Ovary (tissue), 10 donors: ENCODE measurements at places on chromosomes 5 and 9. TPM values are rescaled to one million over a fixed set of nuclear protein-coding genes. Genes with fewer than 3 reads are reported as not detected.

DNA sequence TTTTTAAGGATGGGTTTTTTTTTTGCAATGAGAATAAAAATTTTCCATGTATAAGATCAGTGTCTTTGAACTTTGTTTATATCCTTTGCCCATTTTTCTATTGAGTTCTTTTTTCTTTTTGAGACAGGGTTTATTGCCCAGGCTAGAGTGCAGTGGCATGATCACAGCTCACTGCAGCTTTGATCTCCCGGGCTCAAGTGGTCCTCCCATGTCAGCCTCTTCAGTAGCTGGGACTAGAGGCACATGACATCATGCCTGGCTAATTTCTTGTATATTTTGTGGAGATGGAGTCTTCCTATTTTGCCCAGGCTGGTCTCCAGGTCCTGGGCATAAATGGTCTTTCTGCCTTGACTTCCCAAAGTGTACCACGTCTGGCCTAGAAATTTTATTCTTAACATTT lies 21.2 kb downstream of the GPBP1 start:
- no peak overlapping the region for H3K4me3 ChIP-seq
- H3K4me1 ChIP-seq: peaks cover 1% of the 10 kb centered on the region
- H3K27ac ChIP-seq: no peak overlapping the region
- no peaks in the 10 kb centered on the region for H3K36me3 ChIP-seq
- no peak for DNase-seq

DNA sequence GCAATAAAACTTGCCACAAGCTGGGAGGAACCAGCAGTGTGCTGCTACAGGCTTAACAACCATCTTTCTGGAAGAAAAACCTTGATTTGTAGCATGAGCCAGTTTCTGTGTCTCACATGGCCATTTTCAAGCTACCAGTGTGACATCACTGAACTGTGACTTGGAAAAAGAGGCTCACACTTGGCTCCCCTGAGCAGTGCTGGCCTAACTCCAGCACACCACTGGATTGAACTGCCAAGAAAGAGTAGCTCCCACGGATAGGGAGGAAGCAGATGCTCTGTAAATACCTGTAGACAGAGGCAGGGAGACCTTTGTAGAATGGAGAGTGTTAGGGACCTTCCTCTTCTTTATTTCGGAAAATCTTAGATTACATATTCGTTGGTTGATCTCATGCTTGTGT lies 197.9 kb downstream of the SH3GL2 start:
- no peaks in the 10 kb centered on the region for H3K36me3 ChIP-seq
- no peaks in the 10 kb centered on the region for H3K4me1 ChIP-seq
- H3K27ac ChIP-seq: no peak overlapping the region
- peak; percentile 17 for DNase-seq
- no peaks in the 10 kb centered on the region for H3K27me3 ChIP-seq
- no peak overlapping the region for H3K4me3 ChIP-seq

GRCh38 chr5:22473886-22474285 lies 379.3 kb downstream of the CDH12 start:
- H3K27ac ChIP-seq: no peak overlapping the region
- no peaks in the 10 kb centered on the region for H3K36me3 ChIP-seq
- H3K4me1 ChIP-seq: no peaks in the 10 kb centered on the region
- no peak for DNase-seq
- no peaks in the 10 kb centered on the region for H3K27me3 ChIP-seq
- H3K4me3 ChIP-seq: no peak overlapping the region

HARS1 gene
- total RNA-seq: 40.2 TPM

FYB1 gene
- total RNA-seq: 8.9 TPM
